PC-9 (cell line): ENCODE measurements at places on chromosomes 3 and 15. TPM values are rescaled to one million over a fixed set of nuclear protein-coding genes. Genes with fewer than 3 reads are reported as not detected.
A peak's percentile ranks its signal among the peaks of the same experiment; 100 is the strongest.

The CNOT10 gene
- 25.5 and 43.7 TPM in 2 replicates for total RNA-seq

GRCh38 chr15:31309893-31310606 is 16.6 kb upstream of the KLF13 start:
- no peak overlapping the region for H3K27ac ChIP-seq
- H3K27me3 ChIP-seq: peaks cover 50% of the 10 kb centered on the region
- no peak for DNase-seq
- H3K4me1 ChIP-seq: no peaks in the 10 kb centered on the region
- H3K4me3 ChIP-seq: no peak overlapping the region

DNA sequence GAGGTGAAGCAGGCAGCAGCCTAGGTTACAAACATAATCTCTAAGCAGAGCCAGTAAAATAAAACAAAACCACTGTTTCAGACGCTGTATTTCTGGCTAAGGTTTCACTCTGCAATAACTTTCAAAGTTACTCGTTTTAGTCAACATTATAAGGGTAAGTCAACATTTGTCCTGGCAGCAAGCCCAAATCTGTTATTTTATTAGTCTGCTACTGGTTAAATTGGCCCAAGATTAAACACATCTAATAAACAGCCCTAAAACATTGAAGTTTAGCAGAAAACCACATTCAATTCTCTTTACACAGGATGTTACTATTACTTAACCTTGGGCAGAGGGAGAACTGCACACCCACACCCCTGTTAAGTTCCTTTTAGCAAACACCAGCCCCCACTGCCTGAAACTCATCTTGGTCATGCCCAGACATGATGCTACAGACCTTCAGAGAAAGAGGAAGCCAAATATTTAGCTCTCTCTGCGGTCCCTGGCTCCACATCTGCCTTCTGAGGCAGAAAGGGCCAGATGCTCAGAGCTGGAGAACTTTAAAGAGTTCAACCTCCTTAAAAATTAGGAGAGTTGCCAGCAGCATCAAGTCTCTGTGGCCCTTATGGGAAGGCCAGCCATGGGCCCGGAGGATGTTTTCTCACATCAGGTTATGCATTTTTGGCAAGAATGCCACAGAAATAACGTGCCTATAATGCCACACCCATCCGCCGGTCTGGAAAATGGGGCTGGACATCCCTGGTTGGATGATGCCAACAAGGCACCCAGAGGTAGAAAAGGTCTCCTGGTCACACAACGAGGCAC is 17.9 kb downstream of the ARHGEF3 start:
- peaks cover 7% of the 10 kb centered on the region for H3K4me1 ChIP-seq
- H3K27me3 ChIP-seq: no peaks in the 10 kb centered on the region
- no peak for DNase-seq
- no peak overlapping the region for H3K4me3 ChIP-seq
- H3K27ac ChIP-seq: no peak overlapping the region

The DHFR2 gene
- 6.4 and 8.2 TPM in 2 replicates for total RNA-seq

The CD86 gene
- not detected in 2 replicates for total RNA-seq

DNA sequence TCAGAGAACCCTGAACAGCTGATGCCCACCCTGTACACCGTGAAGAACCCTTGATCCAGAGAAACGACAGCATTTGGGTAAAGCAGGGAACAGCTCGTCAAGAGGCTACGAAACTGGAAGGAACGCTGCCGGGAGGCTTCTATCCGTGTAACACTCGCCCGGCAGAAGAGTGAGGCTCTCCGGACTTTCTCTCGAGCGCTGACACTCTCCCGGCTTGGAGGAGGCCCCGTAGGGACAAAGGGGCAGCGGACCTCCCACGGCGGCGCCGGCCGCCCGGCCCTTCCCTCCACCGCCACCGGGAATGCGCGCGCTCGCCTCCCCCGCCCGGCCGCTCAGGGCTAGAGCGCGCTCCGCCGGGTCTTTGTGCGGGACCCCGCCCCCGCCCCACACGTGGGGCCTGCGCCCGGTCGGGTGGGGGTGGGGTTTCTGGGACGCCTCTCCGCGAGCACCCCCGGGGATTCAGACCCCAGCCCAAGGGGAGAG is 1.7 kb downstream of the HYAL2 start:
- peak overlapping the region; percentile 83; the same call in 1 of the 2 replicates for H3K27ac ChIP-seq
- H3K27me3 ChIP-seq: no peaks in the 10 kb centered on the region
- DNase-seq: peak; percentile 40
- peaks cover 38% of the 10 kb centered on the region for H3K4me1 ChIP-seq
- peaks cover 7% of the 10 kb centered on the region; the same call in 1 of the 2 replicates for H3K36me3 ChIP-seq

GRCh38 chr3:138492980-138493675 is 58.7 kb downstream of the ESYT3 start:
- H3K4me1 ChIP-seq: 0 out of 2 replicates have a peak, but pooled peaks cover 4% of the 10 kb centered on the region
- H3K36me3 ChIP-seq: no peaks in the 10 kb centered on the region
- DNase-seq: no peak
- no peak overlapping the region for H3K27ac ChIP-seq
- H3K4me3 ChIP-seq: no peak overlapping the region
- H3K27me3 ChIP-seq: no peaks in the 10 kb centered on the region
